ENCODE measurements at places on chromosomes 6 and 20.

- peak; percentile 48 for DNase-seq
Measured at GRCh38 chr6:139146317-139146726, 11.4 kb downstream of the HECA start.

DNA sequence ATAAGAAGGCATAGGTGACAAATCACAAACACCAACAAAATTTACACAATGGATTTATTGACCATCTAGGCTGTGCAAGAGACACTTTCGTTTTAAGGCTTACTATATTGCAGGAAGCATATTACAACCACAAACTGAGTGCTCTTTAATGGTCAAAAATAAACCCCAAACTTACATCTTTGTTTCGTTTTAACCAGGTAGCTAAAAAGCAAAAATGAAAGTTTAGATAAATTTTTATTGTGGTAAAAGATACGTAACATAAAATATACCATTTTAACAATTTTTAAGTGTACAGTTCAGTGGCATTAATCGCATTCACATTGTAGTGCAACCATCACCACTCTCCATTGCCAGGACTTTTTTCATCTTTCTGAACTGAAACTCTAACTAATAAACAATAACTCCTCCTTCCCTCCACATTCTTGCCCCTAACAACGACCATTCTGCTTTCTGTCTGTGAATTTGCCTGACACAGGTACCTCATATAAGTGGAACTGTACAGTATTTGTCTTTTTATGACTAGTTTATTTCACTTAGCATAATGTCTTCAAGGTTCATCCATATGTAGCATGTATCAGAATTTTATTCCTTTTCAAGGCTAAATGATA, 32.3 kb upstream of the DUSP22 start:
- DNase-seq, result no peak

GRCh38 chr6:66771626-66772025, 1064.6 kb upstream of the EYS start:
- DNase-seq, result no peak

DNA sequence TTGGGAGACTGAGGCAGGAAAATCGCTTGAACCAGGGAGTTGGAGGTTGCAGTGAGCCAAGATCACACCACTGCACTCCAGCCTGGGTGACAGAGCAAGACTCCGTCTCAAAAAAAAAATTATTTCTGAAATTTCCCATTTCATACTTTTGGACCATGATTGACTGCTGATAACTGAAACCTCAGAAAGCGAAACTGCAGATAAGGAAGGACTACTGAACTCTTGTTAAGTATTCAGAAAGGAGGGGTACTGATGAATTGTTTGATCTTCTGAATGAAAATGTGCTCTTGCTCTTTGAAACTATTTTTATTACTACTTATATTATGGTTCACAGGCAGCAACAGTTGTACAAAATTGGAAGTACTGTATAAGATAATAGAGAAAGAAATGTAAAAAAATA, 69.0 kb downstream of the HDGFL1 start:
- DNase-seq, result no peak

DNA sequence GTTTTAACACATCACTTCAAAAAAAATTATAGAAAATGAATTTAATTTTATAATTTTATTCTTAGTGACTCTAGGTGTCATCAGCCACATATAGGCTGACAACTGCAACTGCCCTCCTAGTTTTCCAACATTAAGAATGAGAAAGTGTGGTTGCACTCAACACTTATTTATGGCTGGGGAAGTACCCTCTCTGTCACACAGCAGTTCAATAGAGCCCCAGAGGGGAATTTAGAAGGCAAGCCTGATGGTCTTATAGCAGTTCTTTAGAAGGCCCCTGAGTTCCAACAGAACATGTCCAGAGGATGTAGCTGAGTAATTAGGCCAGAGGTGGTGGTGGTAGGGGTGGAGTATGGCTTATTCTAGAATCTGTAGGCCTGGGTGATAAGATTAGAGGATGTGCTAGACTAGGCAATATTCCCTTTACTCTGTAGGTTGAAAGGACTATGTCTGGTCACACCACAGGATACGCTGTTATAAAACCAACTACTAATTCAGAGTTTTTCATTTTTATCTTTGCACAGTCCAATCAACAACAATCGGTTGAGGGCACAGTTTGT, 226.5 kb upstream of the CITED2 start:
- DNase-seq, result peak; percentile 10

- no peak for DNase-seq
Measured at GRCh38 chr6:153984811-153985210, 54.2 kb upstream of the OPRM1 start.

- DNase-seq, result no peak
Measured at GRCh38 chr6:17493286-17493685, 99.9 kb downstream of the CAP2 start.

DNA sequence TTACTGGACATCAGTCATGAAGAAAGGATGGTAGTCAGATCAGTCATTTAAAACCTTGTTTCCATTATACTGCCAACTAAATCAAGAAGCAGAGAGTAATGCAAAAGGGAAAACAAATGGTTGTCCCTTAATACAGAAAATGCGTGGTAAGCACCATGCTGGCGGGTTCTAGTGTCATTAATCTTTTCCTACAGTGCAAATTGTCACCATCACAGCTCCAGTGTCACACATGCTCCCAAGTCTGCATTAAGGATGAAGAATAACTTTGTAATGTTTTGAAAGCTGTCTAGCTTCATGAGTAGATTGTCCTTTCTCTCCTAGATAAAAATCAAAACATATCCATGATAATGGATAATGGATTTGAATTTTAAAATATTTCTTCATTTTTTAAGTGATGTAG, 735.6 kb downstream of the EPHA7 start:
- DNase-seq, result no peak

GRCh38 chr20:12777016-12777415, 231.8 kb upstream of the SPTLC3 start:
- DNase-seq, result no peak

DNA sequence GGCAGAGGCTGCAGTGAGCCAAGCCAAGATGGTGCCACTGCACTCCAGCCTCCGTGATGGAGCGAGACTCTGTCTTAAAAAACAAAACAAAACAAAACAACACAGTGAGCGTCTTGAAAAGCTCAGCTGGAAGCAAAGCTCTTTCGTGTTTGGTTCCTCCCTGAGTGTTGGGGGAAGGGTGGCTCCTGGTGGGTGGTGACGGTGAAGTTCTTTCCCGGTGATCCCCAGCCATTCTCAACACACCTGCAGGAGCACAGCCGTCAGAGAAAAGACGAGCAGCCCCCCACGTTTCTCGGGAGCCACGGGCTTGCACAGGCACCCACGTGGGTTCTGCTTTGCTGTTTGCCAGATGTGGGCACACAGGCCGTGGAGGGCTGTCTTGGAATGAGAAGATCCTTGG, 3.2 kb downstream of the BHLHE23 start:
- no peak for DNase-seq

- DNase-seq, result no peak
Measured at GRCh38 chr6:139296927-139297326, 5.1 kb upstream of the TXLNB start.

DNA sequence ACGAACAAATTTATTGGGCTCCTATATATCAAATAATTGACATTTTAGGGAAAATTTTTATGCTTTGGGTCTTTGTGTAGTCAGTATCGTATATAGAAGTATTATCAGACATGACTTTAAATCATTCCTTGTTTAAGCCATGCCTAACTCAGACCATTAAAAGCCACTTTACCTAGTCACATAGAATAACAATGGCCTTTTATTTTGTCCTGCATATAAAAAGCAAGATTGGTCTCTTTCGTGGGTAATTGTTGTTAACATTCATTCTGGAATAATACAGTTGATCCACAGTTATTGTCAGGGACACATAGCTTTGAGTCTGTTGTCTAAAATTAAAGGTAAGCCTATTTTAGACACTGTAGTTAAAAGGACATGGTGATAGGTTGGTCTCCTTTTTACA, 47.4 kb downstream of the PLEKHG1 start:
- no peak for DNase-seq

- DNase-seq, result no peak
Measured at GRCh38 chr6:150651808-150652470, 52.3 kb downstream of the PLEKHG1 start.

GRCh38 chr20:17682103-17682888, at the start of gene RRBP1:
RRBP1 (minus strand) TSS chr20:17682242; CDS start chr20:17660507, 21,735 bp downstream.
- peak; percentile 97 for DNase-seq

- DNase-seq, result no peak
Measured at GRCh38 chr6:142934106-142934505, 10.9 kb downstream of the HIVEP2 start.

DNA sequence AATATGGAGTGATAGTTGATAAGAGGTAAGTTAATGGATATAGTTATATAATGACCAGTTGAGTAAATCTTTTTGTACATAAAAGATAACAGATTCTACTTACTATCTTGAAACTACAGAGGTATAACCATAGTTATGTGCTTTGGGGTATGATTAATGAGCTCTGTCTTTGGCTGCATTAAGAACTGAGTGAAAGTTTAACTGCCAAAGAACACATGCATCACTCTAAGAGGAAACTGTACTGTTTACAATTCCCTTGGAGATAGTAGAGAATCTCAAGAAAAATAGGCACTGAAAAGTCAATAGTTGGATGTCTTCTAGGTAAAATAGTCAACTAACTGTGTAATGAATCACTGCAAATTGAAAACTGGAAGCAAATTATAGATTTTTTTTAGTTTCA, 1129.5 kb downstream of the EPHA7 start:
- DNase-seq, result no peak

GRCh38 chr6:41036186-41036585, 2.8 kb downstream of the UNC5CL start:
- DNase-seq, result no peak

- no peak for DNase-seq
Measured at GRCh38 chr6:130760006-130760405, 67.2 kb upstream of the SMLR1 start.

- DNase-seq, result no peak
Measured at GRCh38 chr20:48722002-48722731, 105.6 kb downstream of the PREX1 start.

DNA sequence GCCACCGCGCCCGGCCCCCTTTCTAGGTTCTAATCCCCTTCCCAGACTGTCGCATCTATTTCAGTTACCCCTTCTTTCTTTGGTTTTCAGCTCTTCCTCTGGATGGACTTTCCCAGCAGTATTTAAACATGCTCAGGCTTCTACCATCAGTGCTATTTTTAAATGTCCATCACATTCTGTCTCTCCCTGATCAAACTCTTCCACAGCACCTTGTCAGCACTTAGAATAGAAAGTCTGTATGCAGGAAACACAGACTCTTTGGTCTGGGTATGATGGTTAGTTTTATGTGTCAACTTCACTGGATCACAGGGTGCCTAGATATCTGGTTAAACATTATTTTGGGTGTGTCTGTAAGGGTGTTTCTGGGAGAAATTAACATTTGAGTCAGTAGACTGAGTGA, 297.8 kb upstream of the ECI2 start:
- no peak for DNase-seq

DNA sequence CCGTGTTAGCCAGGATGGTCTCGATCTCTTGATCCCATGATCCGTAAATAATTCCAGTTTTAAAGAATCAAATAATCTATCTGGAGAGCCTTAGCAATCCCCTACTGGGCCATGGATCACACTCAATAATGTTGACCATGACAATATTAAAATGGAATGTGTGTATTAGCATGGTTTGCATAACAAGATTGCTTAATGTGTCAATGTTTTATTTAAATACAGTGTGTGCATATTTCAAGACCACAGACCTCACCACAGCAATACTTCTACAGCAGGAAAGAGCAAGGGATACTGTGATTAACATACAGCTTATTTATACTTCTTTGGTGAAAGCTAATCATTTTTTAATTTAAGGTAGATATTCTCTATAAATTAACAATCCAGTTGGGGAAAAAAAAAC, 470.4 kb downstream of the TFAP2B start:
- no peak for DNase-seq

DNA sequence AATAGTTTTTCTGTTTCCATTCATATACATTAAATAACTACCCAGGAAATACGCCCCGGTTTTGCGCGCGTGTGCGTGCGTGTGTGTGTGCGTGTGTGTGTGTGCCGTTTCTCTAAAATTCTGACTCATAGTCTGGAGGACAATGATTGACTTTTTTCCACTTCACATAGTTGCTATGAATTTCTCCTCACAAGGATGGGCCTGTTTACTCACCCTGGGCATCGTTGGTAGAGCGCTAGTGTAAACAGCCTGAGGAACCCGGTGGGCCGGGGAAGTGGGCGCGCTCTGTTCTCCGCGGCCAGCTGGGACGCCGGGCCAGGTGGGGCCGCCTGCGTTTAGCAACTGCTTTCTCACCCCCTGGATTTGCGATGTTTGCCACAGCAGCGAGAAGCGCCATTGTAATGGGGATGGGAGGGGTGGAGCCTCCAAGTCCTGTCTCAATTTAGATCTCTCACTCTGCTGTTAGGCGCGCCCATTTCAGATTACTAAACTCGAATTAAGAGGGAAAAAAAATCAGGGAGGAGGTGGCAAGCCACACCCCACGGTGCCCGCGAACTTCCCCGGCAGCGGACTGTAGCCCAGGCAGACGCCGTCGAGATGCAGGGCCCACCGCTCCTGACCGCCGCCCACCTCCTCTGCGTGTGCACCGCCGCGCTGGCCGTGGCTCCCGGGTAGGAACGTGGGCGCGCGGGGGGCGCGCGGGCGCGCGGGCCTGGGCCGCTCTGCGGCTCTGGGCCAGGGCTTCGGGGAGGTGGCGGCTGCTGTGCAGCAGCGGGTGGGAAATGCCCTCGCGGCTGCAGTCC, at the start of gene CD109:
Gene CD109, plus strand, starts transcription at position 585 of the 803 bp plus-strand sequence. Its CDS starts 13 bp downstream, at position 598.
- DNase-seq, result peak; percentile 75

- no peak for DNase-seq
Measured at GRCh38 chr20:63262836-63263235, 8.6 kb upstream of the NKAIN4 start.

DNA sequence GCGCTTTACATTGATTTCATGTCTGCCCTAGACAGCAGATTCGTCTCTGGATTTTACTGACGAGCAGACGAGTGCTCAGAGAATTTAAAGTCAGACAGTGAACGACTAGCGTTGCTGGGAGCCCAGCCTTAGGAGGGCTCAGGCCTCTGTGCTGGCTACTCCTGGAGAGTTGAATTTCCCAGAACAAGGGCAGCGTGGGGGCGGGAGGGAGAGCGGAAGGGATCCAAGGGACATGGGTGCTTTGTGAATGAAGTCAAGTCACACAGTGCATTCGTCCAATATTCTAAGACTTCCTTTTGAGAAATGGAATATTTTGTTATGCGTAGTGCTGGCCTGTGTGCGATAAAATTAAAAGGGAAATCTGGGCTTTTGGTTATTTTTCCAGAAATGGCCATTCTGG, 126.5 kb downstream of the MYLK4 start:
- DNase-seq, result no peak

DNA sequence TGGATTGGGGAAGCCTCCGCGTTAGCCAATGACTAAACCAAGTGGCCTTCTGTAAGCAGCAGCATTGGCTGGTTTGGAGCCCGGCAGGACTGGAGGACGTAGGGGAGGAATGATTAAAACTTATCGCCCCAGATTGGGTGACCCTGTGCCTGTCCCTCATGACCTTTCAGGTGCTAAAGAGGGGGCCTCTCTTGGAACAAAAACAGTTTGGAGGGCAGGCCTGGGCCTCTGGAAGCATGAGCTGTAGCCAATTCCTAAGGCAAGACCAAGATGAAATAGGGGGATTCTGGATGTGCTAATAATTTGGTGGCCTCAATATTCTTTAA, 1.4 kb downstream of the GMPR start:
- DNase-seq, result peak; percentile 5

- no peak for DNase-seq
Measured at GRCh38 chr20:3706774-3707507, 5.5 kb downstream of the SIGLEC1 start.

- no peak for DNase-seq
Measured at GRCh38 chr6:124203812-124204167, 400.1 kb downstream of the NKAIN2 start.

GRCh38 chr6:149409617-149410016, 9.6 kb downstream of the SUMO4 start:
- DNase-seq, result no peak

- no peak for DNase-seq
Measured at GRCh38 chr6:28264834-28265401, 2.0 kb upstream of the ZSCAN26 start.

Data from stimulated activated CD4-positive, alpha-beta T cell treated with anti-CD3 and anti-CD28 coated beads, Interleukin-4, amount 100 ng/mL, for 24 hours (primary cell).